ENCODE measurements at places on chromosomes 13 and 19.

DNA sequence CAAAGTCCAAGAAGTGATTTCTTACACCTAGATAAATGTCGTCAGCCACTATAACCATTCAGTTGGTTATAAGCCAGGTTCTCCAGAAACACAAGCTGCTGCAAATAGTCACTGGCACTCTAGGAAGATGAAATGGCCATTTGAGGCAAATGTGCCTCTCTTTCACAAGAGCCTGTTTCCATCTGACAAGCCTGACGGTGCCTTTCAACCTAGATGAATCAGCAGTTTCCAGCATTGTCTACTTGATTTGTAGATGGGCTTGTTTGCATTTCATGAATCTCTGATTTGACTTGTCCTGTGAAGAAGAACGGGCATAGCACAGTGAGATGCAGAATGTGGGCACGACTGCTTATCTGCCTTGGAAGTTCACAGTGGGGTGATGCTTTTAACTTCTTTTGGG is 327.2 kb downstream of the LMO7 start:
- DNase-seq, result no peak

DNA sequence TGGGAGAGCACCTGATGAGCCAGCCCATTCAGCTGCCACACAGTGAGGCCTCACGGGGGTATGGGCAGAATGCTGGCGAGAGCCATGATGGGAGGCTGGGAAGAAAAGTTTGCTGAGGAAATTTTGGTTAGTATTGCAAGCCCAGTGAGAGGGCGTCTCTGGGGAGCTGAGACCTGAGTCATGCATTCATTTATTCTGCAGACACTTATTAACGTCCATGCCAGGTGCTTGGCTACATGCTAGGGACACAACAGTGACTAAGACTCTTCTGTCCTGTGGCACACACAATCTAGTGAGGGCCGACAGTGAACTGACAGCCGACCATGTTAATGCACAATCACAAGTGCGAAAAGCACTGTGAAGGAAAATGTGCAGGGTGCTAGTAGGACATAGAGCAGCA is 27.2 kb downstream of the WDR62 start:
- DNase-seq, result no peak

DNA sequence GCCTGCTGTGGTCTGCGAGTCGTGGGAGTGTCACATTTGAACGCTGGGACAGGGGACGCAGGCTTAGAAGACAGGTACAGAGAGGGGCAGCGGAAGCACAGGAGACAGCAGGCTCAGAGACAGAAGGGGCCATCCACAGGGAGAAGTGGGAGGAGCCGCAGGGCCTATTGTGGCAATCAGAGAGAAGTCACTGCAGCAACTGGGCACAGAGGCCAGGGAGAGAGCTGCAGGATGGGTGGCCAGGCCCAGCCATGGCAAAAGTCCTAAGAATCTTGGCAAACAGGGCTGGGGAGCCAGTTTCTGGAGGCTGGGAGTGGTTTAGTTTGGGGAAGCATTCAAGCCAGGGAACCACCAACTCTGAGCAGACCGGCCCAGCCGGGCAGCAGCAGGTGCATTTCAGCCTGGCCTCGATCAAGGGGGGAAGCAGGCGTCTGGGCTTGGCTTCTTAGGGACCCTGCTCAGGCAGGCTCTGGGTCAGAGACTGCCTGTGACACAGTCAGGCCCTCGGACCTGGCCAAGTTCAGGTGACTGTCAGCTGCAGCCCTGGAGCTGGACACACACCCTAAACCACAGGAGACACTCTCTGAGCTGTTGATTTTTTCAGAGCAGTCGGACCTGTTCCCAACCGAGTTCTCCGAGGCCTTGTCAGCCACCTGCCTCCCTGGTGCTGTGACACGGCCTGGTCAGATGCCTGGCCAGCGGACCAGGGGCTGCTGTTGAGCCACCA is 11.8 kb downstream of the SH3GL1 start:
- no peak for DNase-seq

GRCh38 chr13:33265133-33265532 is 20.4 kb downstream of the STARD13 start:
- no peak for DNase-seq

DNA sequence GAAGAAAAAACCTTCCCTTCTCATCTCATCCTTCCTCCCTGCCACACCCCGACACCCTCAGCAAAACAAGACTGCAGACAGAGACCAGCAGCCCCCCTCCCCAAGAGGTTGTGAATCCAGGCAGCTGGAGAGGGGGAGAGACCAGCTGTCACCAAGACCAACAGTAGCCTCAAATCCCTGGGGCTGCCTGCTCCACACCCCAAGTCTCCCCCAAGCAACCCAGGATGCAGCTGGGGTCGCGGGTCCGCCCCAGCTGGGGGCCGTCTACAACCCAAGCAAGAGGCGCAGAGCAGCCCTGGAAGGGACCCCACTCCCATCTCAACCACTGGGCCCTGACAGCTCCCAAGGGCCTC is 7.1 kb downstream of the KLF16 start:
- no peak for DNase-seq

DNA sequence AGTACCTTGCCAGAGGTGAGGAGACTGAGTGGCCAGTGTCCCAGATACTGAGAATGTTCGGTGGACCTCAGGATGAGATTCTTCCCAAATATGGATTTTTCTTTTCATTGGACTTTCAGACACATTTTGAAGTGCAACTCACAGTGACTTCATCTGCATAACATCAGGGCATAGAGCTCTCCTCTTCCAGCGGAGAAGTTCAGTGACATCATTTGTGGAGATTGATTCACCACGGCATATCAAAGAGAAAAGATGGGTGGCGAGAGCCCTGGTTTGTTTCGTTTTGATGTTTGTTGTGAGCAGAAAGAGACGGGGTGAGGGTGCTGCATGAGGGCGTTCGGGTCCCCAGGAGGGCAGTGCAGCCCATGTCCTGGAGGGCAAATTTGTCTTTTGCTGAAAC is 120.1 kb upstream of the GPR12 start:
- DNase-seq, result no peak

DNA sequence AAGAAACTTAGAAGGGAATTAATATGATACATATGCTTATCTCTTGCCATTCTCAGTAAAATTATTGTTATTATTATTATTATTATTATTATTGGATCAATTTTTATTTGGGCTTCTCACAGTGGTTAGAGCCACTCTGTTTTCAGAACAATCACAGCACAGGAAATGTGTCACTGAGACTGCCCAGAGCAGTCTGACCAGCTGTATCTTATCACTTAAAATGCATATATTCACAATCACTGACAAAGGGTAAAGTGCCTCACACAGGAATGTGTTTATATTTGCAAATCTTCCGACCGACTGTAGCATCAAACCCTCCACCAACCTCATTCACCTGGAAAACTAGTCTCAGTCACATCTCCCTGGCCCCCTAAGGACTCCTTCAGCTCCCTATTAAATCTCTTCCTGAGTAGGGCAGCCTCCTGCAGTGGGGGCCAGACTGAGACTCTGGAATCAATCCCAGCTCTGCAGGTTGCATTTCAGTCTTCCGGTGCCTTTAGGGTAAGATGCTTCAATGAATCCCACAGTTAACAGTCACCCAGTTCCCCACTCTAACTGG is 738.3 kb upstream of the SLITRK5 start:
- DNase-seq, result no peak

GRCh38 chr13:74675182-74675581 is 541.0 kb upstream of the KLF12 start:
- no peak for DNase-seq

DNA sequence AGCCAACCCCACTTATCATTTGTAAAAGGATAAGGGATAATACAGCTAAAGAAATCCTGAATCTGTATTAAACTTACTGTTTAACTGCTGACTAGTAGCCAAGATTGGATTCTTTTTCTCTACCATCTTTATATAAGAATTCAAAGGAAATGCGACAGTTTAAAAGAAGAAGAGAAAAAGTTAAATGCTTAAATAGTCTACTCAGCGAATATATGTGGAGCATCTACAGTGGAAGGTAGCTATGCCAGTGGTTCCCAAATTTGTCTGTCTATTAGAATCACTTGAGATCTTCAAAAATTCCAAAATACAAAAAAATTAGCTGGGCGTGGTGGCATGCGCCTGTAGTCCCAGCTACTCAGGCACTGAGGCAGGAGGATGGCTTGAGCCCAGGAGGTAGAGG is 60.8 kb upstream of the KLF5 start:
- DNase-seq, result no peak

- DNase-seq, result no peak
These were observed 6.7 kb upstream of the CHERP start for GRCh38 chr19:16548956-16549355.

DNA sequence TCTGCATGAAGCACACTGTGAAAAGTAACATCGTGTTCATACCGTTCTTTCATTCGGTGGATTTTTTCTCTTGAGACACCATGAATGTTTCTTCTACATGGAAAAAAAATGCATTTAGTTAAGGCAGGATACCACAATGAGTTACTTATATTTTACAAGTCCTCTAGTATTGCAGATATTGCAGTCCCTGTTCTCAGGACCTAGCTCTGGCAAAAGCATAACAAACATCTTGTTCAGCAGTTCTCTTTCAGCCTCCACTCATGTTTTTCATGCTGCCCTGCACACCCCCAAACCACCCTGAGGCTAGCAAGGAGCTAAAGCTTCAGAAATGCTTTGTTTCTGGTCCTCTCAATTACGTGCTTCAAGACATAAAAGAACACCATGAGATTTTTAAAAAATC is 24.8 kb downstream of the N4BP2L1 start:
- no peak for DNase-seq

DNA sequence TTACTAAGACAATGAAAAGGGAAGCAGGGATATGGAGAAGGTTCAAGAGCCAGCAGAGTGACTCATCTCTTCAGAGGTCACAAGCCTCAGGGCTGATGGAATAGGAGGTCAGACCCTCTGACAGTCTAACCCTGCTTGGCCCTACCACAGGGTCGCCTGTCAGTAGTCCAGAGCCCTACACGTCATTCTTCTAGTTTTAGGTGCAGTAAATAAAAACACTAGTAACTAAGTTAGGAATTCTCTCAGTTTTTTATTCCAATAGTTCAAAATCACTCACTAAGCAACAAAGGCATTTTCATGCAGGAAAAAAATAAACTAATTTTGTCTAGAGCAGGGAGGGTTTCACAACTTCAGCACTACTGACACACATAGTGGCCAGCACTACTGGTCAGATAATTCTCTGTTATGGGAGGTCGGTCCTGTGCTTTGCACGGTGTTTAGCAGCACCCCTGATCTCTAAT is 27.2 kb downstream of the FOXO1 start:
- DNase-seq, result no peak

- no peak for DNase-seq
These were observed 21.4 kb downstream of the MAP4K1 start for GRCh38 chr19:38596057-38596981.

DNA sequence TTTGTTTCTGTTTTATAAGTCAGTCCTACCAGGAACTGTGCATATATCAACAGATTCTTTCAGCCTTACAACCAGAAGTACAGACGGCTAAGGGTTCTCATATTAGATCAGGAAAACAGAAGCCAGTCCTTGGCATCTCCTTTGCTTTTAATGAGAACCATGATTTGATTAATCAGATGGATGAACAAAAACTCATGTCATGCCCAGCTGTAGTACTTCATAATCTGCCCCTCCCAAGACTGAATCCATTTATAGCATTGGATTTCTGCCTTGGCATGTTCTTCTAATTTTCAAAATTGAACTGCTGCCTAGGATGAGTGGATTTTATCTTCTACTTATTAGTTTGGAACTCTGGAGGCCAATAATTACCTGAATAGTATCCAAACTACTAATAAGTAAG is 617.2 kb downstream of the SLITRK5 start:
- DNase-seq, result no peak

- no peak for DNase-seq
These were observed 30.9 kb upstream of the CYP2B6 start for GRCh38 chr19:40960062-40960685.
